NCI-H1105 (cell line): ENCODE measurements at places on chromosomes 1 and 21.
A peak's percentile ranks its signal among the peaks of the same experiment; 100 is the strongest.

GRCh38 chr1:193013707-193014106 lies 45.5 kb downstream of the UCHL5 start:
- DNase-seq = no peak

GRCh38 chr1:21550097-21550496 lies 40.9 kb downstream of the ALPL start:
- DNase-seq = no peak

DNA sequence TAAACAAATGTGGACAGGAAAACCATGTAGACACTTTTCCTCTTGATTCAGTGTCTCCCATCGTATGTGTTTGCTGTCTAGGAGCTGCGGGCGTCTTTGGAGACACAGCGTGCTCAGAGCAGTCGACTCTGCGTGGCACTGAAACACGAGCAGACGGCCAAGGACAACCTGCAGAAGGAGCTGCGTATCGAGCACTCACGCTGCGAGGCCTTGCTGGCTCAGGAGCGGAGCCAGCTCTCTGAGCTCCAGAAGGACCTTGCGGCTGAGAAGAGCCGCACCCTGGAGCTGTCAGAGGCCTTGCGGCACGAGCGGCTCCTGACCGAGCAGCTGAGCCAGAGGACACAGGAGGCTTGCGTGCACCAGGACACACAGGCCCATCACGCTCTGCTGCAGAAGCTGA lies 27.2 kb upstream of the DIP2A start:
- DNase-seq = no peak

DNA sequence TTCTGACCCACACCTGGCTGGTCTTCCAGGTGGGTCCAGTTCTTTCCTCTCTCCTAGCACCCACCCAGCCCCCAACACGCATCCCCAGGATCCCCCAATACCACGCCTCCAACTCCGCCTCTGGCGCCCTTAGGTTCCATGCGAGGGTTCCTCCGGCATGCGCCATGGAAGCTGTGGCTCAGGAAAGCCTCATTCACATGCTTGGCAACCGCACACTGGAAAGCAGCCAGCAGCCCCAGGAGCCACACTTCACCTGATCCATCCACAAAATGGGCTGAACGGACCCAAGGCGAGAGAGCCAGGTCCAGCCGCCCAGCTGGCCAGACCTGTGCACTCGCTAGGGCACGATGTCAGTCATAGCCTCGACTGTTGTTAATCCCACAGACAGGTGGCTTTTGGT lies 161.2 kb downstream of the PSMG1 start:
- no peak for DNase-seq

DNA sequence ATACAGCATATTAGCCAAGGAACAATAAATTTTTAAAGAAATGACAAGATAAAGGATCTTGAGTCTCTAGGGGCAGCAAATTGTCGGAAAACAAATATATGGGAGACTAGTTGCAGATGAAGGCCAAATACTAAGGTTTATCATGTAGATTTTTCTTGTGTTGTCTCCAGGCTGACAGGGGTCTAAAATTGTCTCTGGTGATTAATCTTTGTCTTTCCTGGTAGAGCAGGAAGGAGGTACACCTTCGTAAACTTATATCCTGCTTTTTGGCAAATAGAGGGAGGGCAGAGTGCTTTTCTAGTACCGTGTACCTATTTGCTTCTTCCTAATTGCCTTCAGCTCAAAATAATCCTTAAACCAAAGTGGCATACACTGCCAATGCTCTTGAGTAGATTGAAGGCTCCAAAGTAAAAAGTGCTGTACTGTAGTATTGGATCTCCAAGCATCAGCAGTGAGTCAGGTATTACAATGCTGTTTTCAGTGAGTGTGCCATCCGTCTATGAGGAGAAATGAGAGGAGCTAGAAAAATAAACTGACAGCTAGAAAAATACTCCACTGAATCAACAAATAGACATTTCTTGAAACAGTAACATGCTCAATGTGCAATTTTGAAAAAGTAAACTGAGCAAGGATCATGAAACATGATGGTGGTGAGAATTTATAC lies 1.8 kb upstream of the LEPR start:
- no peak for DNase-seq

DNA sequence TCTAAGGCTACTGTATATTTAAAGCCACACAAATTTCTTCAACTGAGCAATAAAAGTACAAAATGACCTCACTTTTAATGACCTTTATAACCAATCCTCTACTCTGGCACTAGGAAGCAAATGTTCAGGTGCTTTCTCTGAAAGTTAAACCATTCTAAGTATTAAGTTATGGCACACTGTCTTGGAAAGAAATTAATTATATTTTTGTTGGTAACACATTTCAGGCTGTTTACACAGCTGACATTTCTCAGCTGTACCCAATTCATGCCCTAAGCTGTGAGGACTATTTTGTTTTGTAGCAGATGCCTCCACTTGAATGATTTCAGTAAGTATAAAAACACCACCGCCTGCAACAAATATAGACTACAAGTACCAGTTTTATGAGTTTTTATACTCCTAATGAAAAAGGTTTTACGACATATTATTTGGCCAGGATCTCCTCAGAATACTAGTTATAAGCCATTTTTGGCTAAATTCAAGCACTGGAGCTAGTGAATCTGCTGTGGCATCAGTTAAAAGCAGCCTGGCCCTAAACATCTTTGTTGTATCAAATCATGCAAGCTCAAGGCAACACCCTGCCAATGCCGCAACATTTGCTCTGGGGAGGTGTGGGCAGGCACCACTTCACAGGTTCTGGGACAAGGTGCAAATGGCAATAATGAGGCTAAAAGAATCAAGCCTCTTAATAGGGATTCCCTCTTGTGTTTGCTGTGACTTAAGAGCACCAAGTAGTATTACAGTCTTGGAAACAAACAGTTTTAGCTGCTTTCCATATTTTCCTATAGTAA lies 228.4 kb upstream of the DMRTA2 start:
- peak; percentile 36 for DNase-seq

- no peak for DNase-seq
Observed at GRCh38 chr1:177650947-177651346, 318.9 kb downstream of the SEC16B start.

GRCh38 chr1:204304067-204304466 lies 55.7 kb downstream of the PLEKHA6 start:
- DNase-seq = no peak

GRCh38 chr1:113605146-113605545 lies 154.1 kb downstream of the PHTF1 start:
- no peak for DNase-seq

DNA sequence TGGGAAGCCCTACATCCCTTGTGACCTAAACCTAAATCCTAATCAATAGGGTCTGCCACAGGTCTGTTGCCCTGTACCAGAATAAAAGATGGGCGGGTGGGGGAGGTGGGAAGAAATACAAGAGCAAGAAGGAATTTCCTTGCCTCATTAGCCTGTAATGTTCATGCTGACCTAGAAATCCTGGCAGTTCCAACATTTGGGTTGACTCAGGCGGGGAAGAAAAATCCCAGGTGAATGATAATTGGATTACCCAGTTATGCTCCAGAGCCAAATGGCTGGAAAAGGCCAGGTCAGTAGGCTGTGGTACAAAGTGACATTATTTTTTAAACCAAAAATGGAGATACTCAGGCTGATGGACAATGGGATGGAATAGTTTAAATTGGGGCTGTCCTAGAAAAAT lies 27.3 kb upstream of the A3GALT2 start:
- DNase-seq = no peak

DNA sequence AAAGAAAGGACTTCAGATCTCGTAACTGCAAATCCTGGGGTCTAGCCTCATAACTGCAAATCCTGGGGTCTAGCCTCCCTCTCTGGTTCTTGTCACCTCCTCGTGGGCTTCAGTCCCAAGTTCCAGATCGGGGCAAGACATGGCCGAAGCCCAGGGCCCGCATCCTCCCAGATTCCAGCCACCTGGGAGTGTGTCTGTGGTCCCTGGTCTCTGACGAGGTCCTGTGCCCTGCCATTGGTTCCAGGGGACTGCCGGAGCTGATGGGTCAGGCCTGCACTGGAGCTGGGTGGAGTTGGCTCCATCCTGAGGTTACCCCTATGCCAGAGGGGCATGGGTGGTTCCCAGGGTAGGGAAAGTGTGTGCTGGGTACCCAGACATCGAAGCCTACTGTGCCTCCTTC lies 17.7 kb upstream of the C1orf174 start:
- DNase-seq = no peak

DNA sequence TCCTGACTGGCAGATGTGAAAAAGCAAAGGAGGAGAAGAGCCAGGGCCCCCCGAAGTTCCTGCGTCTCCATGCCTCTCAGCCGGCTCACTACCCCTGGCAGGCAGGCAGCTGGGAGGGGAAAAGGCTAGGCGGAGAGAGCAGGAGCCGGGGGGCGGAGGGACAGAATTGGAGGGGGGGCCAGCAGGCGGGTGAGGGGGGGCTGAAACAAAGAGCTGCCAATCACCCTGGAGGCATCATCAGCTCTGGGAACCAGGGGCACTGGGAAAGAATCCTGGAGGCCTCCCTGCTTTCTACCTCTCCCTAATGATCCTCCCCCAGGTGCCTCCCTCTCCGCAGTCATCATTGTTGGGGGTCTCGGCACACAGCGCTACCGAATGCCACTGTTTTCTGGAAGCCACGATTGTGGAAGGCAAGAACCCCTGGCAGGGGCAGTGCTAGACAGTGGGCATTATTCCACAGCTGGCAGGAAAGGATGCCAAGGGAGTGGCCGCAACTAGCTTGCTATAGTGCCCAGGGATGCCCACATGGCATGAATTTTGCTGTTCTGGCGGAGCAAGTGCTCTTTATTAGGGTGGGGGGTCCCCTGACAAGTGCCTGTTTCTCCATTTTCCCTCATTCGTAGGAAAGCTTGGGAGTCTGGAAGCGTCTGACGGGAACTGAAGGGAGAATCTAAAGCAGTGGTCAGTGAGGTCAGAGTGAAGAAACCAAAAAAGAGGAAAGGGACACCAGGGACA lies at the start of gene THBS3:
TSS of gene THBS3 (minus strand) at position 92 of the 735 bp plus-strand sequence. CDS start at position 71, 21 bp downstream.
- DNase-seq = peak; percentile 64

- DNase-seq = no peak
Observed at GRCh38 chr1:222892137-222892769, 77.4 kb downstream of the DISP1 start.

- no peak for DNase-seq
Observed at GRCh38 chr1:190738317-190738716, 260.7 kb upstream of the BRINP3 start.

DNA sequence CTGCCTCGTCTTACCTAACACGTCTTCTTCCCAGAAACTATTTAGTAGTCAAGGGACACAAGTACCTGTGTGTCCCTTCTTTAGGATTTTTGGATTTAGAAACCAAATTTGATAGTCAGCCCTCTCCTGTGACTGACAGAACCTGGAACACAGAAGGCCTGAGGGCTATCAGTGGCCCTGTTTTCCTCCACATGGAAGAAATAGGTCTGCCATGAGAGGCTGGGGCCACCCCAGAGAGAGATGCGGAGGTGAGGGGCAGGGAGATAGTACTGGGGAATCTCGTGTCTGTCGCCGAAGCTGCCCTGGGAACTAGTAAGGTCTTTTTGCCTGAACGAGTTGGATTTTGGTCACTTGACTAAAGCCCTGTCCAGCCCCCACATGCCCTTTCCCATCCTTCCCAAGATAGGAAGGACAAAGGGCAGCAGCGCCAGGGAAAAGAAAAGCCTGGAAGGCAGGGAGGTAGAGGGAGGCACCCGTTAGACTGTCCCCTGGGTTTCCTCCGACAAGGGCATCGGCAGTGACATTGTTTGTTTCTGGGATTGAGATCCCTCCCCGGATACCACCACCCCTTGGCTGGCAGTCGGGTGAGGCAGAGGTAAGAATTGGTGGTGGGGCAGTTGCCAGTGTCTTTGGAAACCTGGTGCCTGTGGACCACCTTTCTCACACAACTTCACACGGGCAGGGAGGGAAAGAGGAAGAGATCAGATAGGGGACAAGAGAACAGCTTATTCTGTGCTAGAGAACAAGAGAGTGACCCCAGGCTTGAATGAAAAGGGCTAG lies 19.8 kb downstream of the SMIM12 start:
- DNase-seq = no peak

GRCh38 chr1:58664881-58665280 lies 35.0 kb downstream of the MYSM1 start:
- DNase-seq = no peak

DNA sequence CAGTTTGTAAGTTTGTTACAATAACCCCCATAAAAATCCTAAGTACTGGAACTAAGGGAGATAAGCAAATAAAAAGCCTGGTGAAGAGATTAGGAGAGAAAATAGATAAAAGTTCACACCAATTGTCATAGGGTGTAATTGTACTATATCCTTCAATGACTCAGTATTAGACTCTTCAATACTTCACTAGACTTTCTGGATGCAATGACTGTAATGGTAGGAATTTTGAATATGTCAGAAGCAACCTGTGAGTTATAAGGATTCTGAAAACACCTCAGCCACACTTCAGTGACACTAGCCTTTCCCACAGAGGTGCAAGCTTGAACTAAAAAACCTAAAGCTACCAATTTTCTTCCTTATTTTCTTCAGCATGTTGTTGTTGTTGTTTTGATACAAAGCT lies 147.9 kb downstream of the PTGER3 start:
- no peak for DNase-seq

DNA sequence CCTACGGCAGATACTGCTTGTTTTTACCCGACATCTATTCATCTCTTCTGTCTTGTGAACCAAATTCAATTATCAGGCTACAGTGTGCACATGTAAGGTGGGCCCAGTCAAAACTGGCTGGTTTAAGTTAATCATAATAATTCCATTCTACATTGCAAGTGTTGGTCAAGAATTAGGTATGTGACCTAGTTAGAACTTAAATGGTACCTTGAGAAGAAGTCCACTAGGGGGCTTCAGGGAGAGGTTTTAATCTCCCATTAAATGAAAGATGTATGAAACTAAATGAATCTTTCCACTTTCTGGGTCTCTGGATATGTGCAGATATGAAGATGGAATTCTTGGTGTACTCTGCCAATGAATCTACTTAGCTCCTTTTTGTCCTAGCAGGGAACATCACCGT lies 187.1 kb downstream of the CDC42BPA start:
- no peak for DNase-seq

DNA sequence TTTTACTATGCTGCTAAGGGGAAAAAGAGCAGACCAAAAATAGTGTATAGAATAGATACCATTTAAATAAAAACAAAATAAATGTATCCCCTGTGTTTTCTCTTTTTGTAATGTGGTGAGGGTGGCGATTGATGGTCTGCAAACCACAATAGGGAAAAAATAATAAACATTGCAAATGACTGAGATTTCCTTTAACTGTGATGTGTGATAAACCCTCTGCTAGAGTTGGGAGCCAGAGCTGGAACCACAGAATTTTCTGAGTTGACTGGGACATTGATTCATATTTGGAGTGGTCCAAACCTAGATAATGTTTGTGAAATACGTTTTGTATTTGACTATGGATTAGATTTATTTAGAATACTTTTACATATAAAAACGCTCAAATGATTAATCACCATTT lies 70.6 kb upstream of the PTGFR start:
- no peak for DNase-seq

GRCh38 chr1:153375511-153375910 lies at the start of gene S100A12:
Gene S100A12, minus strand, starts transcription at chr1:153375621. Its CDS starts 1,029 bp downstream, at chr1:153374592.
- DNase-seq = no peak

DNA sequence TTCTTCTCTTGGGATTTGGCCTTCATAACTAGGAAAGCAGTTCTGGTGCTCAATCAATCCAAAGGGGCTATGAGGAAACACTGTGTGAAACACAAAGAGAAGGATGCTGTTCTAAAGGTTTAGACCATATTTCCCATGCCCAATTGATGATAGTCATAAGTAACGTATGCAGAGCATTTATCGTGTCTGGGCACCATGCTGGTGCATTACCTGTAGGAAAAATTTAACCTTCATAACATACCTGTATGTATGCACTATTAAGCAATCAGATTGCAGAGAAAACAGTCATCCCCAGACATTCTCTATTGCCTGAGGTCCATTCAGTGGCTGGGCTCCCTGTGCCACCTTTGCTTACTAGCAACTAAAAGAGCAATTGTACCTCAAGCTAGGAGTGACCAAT lies 381.4 kb downstream of the PLPP3 start:
- no peak for DNase-seq

- no peak for DNase-seq
Observed at GRCh38 chr1:89737985-89738510, 82.8 kb upstream of the LRRC8D start.
